NCI-H226 (cell line): ENCODE measurements at places on chromosomes 13 and 19.

DNA sequence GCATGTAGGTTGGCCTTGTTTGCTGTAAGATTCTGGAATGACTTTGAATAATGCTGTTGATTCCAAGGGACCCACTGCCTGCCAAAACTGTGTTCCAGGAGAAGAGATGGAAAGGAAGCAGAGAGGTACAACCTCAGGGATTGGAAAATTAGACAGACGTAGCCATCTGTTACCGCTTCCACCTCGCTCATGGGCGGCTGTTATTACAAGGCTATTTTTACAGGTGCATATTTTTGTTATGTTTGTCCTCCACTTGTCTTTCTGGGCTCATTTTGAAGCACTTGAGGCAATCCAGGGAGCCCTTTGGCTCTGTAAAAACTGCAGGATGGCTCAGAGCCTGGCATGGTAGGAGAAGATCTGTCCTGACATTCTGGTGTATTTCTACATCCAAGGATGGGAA, 276.4 kb upstream of the TMTC4 start:
- no peak for DNase-seq

- no peak for DNase-seq
Measured at GRCh38 chr13:112366907-112367646, 9.1 kb upstream of the SPACA7 start.

GRCh38 chr13:101738336-101738735, 285.9 kb downstream of the ITGBL1 start:
- DNase-seq, result no peak

DNA sequence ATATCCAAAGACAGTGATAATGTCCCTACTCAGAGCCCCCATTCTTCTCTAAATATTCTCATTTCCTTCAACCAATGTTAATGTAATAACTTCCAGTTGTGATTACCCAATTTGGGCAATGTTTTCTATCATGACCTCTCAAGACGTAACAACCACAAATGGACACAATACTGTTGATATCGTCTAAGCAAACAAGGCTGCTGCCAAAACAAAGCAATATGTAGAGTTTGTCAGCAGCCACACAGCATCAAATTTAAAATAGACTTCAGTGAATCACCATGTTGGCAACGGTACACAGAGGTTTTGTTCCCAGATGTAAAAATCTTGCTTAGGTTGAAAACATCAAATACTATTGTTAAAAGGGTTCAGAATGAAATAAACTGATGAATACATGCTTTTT, 205.1 kb downstream of the DACH1 start:
- no peak for DNase-seq
